ENCODE measurements at places on chromosomes 2 and 18.

- DNase-seq, result no peak
Observed at GRCh38 chr18:34128436-34128835, 96.3 kb downstream of the NOL4 start.

DNA sequence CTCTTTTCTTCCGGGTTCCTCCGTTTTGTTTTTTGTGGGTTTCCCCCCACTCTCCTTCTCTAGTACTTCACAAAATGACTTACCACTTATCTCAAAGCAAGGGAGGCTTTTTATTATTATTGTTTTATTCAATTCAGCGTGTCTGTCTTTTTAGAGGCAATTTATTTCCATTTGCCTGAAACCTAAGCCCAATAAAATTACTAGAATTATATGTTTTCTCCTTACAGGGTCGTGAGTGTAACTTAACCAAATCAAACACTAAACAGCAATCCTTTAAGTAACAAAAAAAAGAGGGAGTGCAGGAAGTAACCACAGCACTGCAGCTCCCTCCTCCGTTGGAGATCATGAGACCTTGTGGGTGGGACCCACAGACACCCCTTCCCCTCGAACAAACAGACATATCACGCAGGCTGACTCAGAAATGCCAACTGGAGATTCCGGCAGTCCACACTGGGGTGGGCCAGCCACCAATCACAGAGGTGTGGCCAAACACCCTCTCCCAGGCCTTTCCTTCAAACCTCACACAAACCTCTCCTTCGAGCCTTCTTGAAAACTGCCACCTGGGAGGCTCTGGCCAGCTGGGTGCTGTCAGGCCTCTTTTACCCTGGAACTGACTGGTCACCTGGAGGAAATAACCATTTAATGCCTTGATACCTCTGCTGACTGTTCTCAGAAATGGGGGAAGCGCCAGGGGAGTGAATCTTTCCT lies 207.1 kb upstream of the SMAD2 start:
- no peak for DNase-seq

- no peak for DNase-seq
Observed at GRCh38 chr2:160652236-160652635, 158.6 kb upstream of the RBMS1 start.

- DNase-seq, result no peak
Observed at GRCh38 chr2:62441421-62441820, 64.6 kb downstream of the TMEM17 start.

GRCh38 chr2:198591586-198591985 lies 787.2 kb downstream of the PLCL1 start:
- DNase-seq, result no peak

- peak; percentile 45 for DNase-seq
Observed at GRCh38 chr18:24543795-24544498, 83.5 kb downstream of the HRH4 start.

DNA sequence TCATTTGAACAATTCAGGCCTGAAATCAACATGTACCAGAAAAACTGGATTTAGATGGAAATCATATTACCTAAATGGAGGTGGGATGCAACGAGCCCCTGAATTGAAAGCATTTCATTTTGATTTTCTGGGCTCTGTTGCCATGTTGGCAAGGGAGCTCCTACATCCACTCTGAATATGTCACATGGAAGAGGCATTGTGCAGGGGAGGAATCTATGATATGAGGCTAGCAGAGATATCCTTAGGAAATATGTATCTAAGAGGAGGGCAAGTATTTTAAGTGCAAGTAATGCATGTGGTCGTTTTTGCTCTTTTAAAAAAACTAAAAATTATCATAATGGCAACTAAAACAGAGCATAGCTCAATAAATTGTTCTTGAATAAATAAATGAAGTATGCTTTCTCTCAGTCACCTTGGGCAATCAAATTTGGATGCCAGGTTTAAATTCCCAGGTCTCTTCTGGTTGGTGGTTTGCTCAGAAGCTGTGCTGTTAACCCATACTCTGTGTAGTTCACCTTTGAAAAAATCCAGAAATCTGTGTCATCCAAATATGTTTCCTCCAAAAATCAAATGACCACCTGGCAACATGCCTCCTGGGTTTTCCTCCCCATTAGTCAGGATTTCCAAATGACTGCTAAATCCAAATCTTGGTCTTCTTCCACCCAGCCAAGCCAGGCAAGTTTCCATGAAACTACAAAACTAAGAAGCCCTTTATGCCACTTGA lies 6.5 kb upstream of the LGALSL start:
- DNase-seq, result no peak

DNA sequence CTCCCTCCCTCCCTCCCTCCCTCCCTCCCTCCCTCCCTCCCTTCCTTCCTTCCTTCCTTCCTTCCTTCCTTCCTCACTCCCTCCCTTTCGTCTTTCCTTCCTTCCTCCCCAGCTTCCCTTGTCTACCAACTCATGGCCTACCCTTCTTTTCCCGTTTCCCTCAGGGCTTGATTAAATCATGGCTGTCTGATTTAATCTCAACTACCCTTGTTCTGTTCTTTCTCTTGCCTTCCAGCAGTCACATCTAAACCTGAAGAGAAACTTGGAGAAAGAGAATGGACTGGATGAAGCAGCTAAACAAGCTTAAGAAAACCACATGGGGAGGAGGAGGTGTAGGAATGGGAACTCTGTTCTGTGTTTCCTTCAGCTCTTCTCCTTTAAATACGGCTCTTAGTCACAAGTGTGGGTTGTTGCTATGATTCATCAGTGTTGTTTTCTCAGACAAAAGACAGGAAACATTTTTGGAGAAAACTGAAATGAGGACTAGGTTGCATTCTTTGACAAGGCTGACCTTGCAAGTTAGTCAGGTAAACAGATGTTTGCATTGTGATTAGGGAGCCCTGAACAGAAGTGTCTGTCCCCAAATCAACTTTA lies 177.9 kb downstream of the LRRTM1 start:
- no peak for DNase-seq

DNA sequence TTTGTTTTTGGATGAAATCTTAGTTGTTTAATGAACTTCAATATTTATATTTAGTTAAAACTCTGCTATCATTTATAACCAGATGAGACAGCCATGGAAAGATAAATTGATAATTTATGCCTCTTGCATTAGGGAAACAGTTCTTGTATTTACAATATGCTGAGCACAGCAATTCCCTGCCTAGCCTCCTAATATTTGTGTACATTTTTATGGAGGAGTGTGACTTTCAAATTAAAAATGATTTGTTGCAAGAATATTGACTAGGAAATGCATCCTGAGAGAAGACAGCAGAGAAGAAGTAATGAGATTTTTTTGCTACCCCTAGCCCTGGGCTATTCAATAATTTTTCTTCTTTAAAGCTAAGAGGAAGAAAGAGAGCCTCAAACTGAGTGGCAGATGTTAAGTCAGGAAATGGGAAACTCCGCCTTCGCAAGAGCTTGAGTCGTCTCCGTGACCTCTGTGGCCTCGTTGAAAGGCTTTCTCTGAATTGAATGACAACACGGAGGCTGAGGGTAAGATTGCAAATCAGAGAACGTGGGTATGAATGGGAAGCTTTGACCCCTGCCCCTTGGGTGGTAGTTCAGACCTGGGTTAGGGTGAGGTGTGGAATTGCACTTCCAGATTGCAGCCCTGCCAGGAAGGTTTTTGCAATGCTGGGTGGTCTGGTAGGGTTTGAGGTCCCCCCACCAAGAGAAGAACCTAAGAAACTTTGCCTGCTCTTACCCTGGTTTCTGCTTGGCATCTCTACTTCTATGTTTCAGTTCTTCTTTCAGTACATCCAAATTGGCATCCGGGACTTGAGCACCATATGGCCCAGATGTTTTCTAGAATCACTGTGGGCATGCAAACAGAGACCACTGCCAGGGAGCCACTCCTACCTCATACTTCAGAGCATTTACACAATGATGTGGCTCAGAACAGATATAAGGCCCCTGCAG lies 210.3 kb upstream of the RBMS1 start:
- DNase-seq, result peak; percentile 13

- DNase-seq, result no peak
Observed at GRCh38 chr2:163077241-163077640, 238.7 kb upstream of the KCNH7 start.

GRCh38 chr2:165058476-165059265 lies 103.3 kb upstream of the SLC38A11 start:
- no peak for DNase-seq

DNA sequence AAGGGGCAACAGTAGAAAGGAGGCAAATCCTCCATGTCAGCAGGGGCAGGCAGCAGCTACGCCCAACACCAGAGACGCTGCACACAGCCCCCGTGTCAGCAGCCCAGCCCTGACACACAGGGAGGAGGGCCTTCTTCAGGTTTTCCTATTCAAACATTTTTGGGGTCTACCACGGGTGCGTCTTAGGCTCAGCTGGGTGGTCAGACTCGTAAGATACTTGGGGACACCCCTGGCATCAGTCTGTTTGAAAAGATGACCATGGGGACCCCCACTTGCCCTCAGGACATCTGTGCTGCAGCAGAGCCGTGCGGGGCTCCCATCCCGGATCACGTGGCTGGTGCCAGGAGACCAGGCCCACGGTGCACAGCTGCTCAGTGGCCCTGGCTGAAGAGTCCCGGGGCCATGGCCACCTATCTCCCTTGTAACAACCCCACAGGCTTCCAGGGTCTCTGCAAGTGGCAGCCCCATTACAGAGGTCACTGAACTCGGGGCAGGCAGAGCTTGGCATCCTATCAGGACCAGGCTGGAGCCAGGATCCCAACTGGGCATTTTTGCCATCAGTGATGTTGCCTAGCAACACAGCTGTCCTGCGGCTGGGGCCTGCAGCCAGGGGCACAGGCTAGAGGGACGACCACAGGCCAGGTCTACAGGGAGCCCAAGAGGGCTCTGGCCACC lies 82.5 kb downstream of the EDAR start:
- DNase-seq, result no peak

DNA sequence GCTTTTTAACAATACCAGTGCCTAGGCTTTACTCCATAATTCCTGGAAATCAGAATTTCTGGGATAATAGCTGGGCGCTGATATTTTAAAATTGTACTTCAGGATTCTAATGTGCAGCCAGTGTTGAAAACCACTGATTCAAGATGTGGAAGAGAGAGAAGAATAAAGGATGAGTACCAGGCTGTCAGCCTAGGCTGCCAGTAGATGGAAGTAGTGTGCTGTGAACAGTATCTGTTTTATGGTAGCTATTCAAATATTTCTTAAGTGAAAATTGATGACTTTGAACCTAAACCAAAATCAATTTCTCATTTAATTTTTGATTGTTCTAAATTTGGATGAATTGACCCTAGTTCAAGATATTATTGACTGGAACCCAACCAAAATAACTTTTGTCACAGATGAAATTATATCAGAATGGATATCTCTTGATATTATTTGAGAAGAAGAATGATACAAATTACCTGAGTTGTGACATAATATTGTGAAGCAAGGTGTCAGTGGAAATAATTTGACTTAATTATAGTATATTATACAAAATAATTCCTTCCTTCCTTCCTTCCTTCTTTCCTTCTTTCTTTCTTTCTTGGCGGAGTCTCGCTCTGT lies 88.0 kb downstream of the COMMD1 start:
- DNase-seq, result peak; percentile 16

GRCh38 chr2:160575368-160575767 lies 81.8 kb upstream of the RBMS1 start:
- no peak for DNase-seq

DNA sequence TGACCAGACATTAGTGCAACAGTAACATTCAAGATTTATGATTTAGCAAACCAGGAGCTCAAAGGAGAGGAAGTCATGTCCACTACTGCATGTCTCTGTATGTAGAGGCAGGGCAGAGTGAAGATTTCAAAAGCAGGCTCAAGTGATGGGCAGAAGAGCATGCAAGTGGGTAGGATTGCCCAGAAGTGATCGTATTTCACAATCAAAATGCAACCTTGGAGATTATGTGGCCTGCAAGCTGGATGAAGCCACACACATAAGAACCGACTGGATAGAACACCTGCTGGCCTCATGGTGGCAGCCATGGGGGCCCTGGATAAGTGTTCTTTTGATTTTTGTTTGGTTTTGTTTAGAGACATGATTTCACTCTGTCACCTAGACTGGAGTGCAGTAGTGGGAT lies 286.8 kb upstream of the RAB12 start:
- DNase-seq, result no peak

- no peak for DNase-seq
Observed at GRCh38 chr2:40680547-40680946, 228.7 kb upstream of the SLC8A1 start.

DNA sequence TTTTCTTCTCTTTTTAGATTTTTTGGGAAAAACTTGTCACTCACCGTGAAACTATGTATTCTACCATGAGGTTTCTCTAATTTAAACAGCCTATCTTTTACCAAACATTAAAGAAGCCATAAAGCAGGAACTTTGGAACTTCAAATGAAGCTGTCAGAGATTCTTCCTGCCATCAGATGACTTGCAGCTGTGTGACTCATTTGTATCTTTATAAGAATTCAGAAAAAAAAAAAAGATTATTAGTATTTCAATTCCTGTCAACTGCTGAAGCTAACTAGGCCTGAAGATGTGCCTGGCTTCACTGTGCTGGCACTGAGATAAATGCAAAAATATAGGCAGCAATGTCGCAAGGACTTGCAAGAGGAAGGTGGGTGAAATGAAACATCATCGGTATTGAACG lies 1399.1 kb upstream of the PIK3C3 start:
- DNase-seq, result no peak

- no peak for DNase-seq
Observed at GRCh38 chr2:108575132-108575966, 41.1 kb downstream of the LIMS1 start.
